ENCODE measurements at places on chromosomes 1 and 21.

- no peak for DNase-seq
These were observed 124.6 kb downstream of the CNIH3 start for GRCh38 chr1:224740685-224741052.

- no peak for DNase-seq
These were observed 151.3 kb upstream of the COL6A1 start for GRCh38 chr21:45830221-45830640.

DNA sequence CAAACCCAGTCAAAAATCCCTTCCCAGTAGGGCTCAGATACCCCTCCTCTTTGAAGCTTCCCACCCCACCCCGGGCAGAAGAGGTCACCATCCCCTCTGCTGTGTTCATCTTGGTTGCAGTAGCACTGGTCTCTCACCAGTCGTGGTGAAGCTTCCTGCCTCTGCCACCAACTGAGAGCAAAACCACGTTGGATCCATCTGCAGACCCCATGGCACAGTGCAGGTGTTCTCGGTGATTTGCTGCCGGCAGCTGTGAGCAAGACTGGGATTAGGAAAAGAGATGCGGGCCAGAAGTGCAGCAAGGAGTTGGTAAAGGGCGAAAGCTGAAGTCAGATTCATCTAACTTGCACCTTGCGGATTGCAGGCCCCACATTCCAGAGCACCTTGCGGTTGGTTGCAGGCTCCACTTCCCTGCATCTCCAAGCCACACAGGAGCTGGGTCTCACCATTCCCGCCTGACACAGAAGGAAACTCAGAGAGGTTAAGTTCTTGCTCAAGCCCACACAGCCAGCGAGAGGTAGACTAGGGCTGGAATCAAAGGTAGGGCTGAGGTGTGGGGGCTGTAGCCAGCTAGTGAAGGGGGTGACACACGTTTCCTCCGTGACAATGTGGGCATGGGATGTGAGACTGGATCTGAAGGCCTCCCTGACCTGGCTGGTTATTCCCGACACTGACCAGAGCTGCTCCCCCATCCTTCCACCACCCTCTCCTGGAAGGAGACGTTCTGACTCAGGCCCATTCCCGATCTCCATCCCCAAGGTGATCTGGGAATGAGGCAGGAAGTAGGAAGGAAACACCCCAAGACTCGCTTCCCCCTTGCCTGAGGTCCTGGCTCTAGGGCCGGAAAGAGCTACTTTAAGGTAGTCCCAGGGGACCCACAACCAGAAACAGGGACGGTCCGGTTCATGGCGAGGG is 3.3 kb upstream of the FAM110D start:
- no peak for DNase-seq

DNA sequence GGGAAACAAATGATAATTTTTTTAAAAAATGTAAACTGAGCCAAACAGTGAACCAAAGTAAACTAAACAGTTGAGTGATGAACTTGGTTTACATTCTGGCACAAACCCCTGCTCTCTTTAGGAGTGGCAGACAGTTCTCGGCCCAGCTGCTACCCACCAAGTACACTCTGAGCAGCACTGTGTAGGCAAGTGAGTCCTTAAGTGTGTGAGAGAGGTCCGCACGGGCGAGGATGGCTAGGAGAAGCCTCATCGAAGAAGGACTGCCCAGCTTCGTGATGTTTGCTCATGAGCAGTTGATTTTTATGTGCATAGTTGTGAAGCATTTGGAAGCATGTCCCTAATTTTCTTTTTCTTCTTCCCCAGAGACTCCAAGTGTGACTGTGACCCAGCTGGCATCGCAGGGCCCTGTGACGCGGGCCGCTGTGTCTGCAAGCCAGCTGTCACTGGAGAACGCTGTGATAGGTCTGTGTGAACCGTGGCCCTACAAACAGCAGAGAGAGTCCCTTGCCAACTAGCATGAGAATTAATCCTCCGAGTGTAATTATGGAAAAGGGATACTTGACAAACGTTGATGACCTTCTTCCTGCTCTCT is 32.1 kb downstream of the LAMC2 start:
- DNase-seq = no peak

DNA sequence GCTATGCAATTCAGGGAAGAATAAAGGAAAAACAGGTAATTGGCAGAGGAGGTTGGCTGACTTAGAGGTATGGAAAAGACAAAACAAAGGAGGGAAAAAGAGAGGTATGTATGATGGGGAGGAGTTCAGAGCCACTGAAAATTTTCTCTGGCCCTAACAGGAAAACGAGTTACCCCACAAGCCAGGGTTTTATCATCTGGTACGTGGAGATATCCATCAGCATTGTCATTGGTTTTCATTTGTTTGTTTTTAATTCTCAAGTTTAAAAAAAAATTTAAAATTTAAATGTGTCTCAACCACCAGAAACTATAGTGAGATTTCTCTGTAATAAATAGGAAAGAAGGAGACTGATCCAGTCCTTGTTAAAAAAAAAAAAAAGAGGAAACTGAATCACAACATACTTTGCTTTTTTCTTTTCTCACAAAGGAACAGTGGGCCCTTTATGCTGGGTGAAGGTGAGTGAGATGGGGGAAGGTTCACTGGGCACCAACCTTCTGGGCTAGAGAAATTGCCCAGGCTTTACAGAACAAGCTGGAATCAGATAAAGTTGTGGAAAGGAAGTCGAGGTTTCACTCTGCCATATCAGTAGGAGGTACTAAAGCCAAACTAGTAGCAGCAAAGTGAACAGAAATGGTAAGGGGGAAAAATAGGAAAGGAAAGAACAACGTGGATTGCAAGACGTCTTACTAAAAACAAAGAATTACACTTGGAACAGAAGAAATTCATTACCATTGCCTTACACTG is 2.7 kb downstream of the IFNAR2 start:
- DNase-seq = no peak

GRCh38 chr1:169486281-169487051 is 722 bp upstream of the SLC19A2 start:
- DNase-seq = no peak

DNA sequence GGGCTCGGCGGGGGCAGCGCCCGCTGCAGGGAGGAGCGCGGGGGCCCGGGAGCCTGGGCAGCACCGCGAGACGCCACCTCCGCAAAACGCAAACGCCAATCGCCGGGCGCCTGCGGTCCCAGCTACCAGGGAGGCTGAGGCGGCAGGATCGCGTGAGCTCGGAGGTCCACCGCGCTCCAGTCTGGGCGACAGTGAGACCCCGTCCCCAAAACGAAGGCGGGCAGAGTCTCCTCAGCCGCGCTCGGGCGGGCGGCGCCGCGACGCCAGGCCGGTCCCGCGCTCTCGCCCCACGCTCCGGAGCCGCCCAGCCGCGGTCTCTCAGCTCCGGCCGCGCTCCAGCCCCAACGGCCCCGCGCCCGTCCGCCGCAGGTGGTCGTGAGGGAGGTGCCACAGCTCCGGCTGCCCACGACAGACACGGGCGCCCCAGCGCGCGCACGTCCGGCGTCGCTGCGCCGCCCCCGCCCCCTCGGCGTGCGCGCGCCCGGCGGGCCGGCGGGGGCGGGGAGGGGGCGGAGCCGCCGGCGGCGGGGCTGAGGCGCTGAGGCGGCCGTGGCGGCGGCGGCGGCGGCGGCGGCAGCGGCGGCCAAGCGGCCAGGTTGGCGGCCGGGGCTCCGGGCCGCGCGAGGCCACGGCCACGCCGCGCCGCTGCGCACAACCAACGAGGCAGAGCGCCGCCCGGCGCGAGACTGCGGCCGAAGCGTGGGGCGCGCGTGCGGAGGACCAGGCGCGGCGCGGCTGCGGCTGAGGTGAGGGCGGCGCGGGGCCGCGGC is at the start of gene ADARB1:
Gene ADARB1, plus strand, starts transcription at position 533 of the 770 bp plus-strand sequence. CDS start 97,077 bp downstream, outside the sequence.
- DNase-seq = peak; percentile 55

GRCh38 chr21:38054334-38054733 is 138.1 kb upstream of the KCNJ6 start:
- DNase-seq = no peak

DNA sequence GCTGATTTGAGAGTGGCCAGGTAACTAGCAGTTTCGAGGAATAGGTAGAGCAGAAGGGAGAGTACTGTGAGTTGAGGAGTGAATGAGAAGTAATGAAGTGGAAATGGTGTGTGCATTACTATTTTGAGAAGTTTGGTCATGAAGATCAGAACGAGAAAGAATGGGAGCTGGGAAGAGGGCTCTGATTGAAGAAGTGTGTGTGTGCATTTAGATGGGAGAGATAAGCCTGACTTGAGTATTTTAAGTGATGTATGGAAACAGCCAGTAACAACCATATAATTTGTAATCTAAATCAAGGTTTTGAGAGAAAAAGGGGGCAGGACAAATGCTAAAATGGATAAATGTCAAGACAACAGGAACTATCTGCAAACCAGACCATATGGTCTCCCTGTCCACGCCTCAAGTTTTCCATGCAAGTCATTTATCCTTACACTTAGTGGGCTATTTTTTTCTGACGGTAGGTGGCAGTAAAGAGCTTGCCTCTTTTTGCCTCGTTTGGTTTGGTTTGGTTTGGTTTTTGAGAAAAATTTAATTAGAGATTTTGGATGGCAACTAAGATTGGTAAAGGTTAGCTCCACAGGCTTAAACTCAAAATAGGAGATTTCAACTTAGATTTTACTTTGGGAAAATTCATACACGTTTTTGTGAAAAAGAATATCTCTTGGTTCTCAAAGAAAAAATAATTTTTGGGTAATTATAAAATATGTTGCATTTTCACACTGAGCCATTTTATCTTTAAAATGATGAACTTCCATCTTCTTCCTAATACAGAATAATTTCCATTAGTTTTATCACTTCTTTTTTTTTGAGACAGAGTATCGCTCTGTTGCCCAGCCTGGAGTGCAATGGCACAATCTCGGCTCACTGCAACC is 9.5 kb upstream of the B3GALNT2 start:
- no peak for DNase-seq

- DNase-seq = no peak
These were observed 27.4 kb downstream of the KCNJ15 start for GRCh38 chr21:38284216-38284615.

DNA sequence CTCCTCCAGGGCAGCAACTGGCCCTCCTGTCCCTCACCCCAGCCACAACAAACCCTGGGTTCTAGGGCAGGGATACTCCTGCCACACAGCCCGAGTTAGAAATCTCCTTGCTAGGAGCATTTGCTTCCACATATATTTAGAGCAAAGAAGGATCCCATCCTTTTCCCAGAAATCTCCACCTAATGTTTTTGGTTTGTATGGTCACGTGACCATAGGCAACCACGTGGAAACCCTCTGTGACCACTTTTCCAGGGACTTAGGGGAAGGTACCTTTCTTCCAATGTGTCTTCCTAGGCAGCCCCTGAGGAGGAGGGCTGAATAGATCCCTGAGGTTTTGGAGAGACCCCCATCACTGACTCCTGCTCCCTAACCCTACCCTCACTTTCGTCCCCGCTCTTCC is 25.5 kb downstream of the VANGL2 start:
- DNase-seq = no peak

GRCh38 chr1:84245563-84245962 is 55.9 kb upstream of the SAMD13 start:
- no peak for DNase-seq

GRCh38 chr1:94514095-94514727 is 27.3 kb downstream of the F3 start:
- DNase-seq = no peak

DNA sequence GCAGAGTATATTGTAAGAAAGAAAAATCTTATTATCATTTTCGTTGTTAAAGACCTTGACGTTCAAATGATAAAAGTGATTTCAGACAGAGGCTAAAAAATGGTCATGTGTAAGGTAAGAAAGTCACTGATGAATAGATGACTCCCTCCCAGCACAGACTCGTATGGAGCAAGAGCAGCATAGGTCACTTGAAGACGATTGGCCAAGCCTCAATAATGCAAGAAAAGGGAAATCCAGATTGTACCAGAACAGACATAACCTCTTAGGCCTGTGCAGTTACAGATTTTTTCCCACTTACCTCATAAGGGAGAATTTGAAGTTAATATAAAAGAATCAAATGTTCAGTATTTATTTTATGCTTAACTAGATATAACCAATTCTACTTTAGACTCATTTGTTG is 16.3 kb upstream of the OLFML2B start:
- DNase-seq = no peak

- no peak for DNase-seq
These were observed 49.1 kb upstream of the APOBEC4 start for GRCh38 chr1:183702087-183702812.

GRCh38 chr21:39686646-39687468 is 58.1 kb upstream of the IGSF5 start:
- DNase-seq = no peak

- DNase-seq = no peak
These were observed 47.3 kb upstream of the SSBP3 start for GRCh38 chr1:54453509-54453908.

GRCh38 chr1:14945132-14946010 is 208.2 kb upstream of the TMEM51 start:
- no peak for DNase-seq

DNA sequence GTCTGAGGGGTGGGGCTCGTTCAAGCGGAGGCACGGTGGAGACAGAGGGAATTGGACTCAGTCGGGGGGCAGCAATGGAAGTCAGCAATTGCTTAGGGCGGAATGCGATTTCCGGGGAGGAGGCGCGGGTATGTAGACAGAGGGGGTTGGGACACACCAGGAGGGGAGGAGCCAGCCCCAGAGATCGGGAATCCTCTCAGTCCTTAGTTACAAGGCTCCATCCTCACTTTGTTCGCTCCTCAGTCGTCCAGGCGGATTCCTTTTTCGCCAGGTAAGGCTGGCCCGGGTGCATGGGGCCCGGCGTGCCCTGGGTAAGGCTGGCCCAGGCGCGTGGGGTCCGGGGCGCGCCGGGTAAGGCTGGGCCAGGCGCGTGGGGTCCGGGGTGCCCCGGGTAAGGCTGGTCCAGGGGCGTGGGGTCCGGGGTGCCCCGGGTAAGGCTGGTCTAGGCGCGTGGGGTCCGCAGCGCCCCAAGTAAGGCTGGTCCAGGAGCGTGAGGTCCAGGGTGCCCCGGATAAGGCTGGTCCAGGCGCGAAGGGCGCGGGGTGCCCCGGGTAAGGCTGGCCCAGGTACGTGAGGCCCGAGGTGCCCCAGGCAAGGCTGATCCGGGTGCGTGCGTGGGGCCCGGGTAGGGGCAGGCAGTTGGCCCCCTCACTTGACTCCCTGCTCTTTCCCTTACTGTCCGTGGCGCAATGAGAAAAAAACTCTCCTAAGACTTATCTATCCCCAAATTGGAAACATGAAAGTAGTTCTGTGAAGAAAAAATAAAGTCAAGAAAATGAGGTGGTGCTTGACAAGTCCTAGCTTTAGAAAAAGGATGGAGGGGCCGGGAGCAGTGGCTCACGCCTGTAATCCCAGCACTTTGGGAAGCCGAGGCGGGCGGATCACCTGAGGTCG is at the start of gene L1TD1:
Gene L1TD1, plus strand, starts transcription at position 199 of the 894 bp plus-strand sequence. CDS start 11,780 bp downstream, outside the sequence.
- DNase-seq = no peak

- no peak for DNase-seq
These were observed 35.5 kb upstream of the NPL start for GRCh38 chr1:182754087-182754486.

- DNase-seq = peak; percentile 35
These were observed 780 bp downstream of the HIVEP3 start for GRCh38 chr1:41917835-41918449.

- DNase-seq = no peak
These were observed 308.1 kb downstream of the ADGRL2 start for GRCh38 chr1:82108843-82109242.

DNA sequence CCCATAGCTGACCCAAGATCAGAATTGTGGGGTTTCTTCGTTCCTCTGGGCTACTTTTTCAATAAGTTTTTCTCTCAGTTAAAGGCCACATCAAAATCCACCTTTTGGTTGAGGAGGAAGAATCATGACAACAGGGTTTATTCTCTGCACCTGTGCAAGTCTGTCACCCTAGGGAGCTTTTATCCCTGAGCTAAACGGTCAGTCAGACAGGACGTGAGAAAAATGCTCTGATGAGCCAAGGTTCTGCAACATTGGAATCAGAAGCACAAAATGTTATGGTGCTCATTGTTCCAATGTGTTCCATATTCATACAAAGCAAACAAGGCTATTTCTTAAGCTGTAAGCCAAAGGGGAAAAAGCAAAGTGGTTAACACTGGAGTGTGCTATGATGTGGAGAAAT is 7.4 kb upstream of the ERICH3 start:
- no peak for DNase-seq

All from activated CD4-positive, alpha-beta T cell treated with anti-CD3 and anti-CD28 coated beads, Interleukin-2, amount 50 U/mL, for 1 hour (primary cell).